ENCODE measurements at places on chromosomes 6 and 20.

DNA sequence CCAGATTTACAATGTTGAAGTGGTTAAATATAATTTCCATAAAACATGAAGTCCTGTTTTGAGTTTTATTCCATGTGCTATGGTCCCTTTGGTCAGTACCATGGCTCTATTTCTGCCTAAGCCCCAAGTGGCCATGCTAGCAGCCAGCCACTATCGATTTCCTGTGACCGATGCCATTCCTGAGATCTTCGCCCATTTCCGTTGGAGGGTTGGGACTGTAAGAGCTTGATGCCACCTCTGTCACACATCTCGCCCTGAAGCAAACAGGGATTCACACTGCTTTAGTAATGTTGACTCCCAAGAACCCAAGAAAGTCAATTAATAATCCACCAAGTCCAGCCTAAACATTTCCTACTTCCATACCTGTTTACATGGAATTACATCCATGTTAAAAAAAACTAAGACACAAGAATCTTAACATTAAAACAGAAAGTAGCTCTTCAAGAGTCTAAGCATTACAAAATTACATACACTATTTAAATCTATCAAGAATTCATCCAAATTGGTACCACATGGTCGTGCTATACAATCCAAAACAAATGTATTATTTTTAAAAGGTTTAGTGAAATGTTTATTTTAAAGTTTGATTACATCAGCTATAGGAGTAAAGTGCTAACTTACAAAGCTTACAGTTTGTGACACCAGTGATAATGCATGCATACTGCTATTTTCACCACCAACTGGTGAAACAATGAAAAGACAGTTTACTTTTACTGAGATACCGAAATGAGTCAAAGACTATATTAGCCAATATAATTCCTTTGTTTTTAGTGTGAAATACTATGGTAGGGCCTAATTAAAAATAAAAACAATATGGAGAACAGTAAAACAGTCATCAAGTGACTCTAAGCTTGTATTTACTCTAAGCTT is 2.5 kb downstream of the RBM39 start:
- peak overlapping the region; percentile 75 for H3K4me3 ChIP-seq
- H3K27me3 ChIP-seq = no peaks in the 10 kb centered on the region
- H3K36me3 ChIP-seq = peaks cover 30% of the 10 kb centered on the region
- peaks cover 12% of the 10 kb centered on the region for H3K4me1 ChIP-seq
- H3K27ac ChIP-seq = no peak overlapping the region

DNA sequence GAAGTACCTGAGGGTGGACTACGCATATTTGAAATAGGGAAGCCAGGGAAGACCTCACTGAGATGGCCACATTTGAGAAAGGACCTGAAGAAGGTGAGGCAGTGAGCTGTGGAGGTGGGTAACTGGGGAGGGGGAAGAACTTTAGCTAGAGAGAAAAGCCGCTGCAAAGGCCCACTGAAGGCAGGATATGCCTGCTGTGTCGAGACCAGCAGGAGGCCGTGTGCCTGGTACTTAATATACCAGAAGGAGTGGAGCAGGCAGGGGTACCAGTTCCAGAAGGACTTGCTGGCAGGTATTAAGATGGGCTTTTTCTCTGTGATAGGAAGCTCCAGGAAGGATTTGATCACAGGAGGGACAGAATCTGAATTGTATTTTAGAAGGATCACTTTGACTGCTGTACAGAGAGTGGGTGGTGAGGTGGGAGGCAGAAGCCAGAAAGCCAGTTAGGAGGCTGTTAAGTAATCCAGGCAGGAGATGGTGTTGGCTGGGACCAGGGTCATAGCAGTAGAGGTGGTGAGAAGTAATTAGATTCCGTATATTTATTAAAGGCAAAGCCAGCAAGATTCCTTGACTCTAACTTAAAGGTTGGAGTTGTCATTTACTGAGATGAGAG is 54.2 kb upstream of the FANCE start:
- no peaks in the 10 kb centered on the region for H3K36me3 ChIP-seq
- no peak overlapping the region for H3K4me3 ChIP-seq
- H3K4me1 ChIP-seq = peaks cover 1% of the 10 kb centered on the region
- no peak for DNase-seq
- H3K27ac ChIP-seq = no peak overlapping the region

DNA sequence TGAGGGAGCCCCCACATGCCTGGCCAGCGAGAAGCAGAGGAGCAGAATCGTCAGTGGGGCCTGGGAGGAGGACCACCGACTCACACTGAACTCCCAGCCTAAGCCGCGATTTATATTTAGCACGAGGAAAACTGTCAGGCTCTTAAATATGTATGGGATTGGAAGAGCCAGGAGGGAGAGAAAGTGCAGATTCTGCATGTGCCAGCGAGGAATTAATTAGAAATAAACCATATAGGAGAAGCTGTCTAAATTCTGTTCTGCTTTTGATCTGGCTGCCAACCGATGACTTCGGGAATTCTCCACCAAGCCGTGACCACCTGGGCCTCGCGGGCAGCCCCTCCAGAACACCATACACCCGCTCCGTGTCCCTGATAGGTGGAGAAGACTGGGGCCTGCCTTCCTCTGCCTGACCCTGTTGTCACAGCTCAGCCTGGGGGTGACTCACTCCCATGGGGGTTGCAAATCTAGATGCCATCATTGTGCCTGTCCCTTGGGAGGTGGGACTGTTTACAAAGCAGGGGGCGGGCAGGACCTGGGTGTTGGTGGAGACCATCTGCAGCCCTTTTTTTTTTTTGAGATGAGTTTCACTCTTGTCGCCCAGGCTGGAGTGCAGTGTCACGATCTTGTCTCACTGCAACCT is 91.1 kb upstream of the PMEPA1 start:
- no peaks in the 10 kb centered on the region for H3K36me3 ChIP-seq
- H3K27me3 ChIP-seq = no peaks in the 10 kb centered on the region
- H3K4me1 ChIP-seq = no peaks in the 10 kb centered on the region
- no peak overlapping the region for H3K27ac ChIP-seq
- H3K4me3 ChIP-seq = no peak overlapping the region

DNA sequence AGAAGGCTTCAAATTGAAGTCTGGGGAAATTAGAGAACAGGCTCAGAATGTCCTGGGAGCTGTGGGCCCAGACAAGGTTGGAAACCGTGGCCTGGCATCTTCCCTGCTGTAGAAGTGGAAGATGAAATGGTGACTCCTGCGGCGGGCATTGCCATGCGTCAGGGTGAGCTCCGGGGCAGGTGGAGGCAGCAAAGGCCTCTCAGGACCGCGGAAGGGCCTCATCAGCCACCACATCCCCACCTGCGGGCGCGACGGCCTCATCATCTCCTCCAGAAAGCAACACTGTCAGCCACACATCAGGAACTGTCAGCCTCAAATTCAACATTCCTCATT is 161.7 kb downstream of the SYNDIG1 start:
- no peak overlapping the region for H3K4me3 ChIP-seq
- no peaks in the 10 kb centered on the region for H3K27me3 ChIP-seq
- DNase-seq = no peak

- H3K27me3 ChIP-seq = no peaks in the 10 kb centered on the region
- peaks cover 45% of the 10 kb centered on the region for H3K36me3 ChIP-seq
- peak overlapping the region; percentile 90 for H3K27ac ChIP-seq
- H3K4me3 ChIP-seq = peak overlapping the region; percentile 46
- DNase-seq = no peak
These were observed 2.0 kb upstream of the ZNFX1 start for GRCh38 chr20:49279677-49280462.

DNA sequence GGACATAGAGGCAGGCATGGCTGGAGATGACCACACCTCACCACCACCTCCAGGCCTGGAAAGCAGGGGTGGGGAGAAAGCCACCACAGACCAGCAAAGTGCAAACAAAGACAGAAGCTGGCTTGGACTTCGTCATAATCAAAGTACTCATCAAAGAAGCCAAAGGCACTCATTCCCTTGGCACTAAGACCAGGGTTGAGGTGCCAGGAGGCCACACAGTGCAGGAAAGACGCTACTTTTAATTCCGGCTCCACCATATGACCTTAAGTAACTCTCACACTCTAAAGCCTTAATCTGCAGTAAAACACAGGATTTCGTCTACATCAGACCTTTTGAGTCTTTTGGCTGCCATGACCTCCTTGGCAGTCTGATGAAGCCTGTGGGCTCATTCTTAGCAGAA is 123.1 kb downstream of the HIVEP2 start:
- no peaks in the 10 kb centered on the region for H3K36me3 ChIP-seq
- no peak overlapping the region for H3K4me3 ChIP-seq
- H3K4me1 ChIP-seq = peaks cover 3% of the 10 kb centered on the region

- no peaks in the 10 kb centered on the region for H3K27me3 ChIP-seq
- H3K36me3 ChIP-seq = no peaks in the 10 kb centered on the region
- H3K4me1 ChIP-seq = no peaks in the 10 kb centered on the region
These were observed 381.8 kb downstream of the KIF16B start for GRCh38 chr20:16191496-16191895.

DNA sequence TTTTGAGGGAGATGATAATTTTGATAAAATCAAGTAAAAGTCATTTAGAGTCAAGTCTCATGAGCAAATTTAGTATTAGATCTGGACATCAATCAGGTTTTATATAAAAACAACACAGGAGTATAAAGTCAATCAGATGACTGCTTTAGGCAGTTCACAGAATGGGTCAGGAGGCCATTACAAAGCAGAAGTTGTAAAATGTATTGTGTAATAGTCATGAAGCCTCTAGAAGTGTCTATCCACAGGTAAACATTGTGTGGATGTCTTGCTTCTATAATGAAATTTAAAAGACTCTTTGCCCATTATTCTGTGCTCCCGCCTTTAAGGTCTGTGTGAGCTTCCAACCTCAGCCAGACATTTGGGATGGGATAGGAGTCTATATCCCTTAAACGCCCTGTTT is 28.8 kb downstream of the MAP7 start:
- H3K27ac ChIP-seq = no peak overlapping the region
- no peak for DNase-seq
- no peak overlapping the region for H3K4me3 ChIP-seq
- no peaks in the 10 kb centered on the region for H3K4me1 ChIP-seq
- H3K27me3 ChIP-seq = no peaks in the 10 kb centered on the region

GRCh38 chr6:142952614-142953013 is 7.6 kb upstream of the HIVEP2 start:
- no peak for DNase-seq
- no peak overlapping the region for H3K4me3 ChIP-seq
- no peaks in the 10 kb centered on the region for H3K36me3 ChIP-seq

DNA sequence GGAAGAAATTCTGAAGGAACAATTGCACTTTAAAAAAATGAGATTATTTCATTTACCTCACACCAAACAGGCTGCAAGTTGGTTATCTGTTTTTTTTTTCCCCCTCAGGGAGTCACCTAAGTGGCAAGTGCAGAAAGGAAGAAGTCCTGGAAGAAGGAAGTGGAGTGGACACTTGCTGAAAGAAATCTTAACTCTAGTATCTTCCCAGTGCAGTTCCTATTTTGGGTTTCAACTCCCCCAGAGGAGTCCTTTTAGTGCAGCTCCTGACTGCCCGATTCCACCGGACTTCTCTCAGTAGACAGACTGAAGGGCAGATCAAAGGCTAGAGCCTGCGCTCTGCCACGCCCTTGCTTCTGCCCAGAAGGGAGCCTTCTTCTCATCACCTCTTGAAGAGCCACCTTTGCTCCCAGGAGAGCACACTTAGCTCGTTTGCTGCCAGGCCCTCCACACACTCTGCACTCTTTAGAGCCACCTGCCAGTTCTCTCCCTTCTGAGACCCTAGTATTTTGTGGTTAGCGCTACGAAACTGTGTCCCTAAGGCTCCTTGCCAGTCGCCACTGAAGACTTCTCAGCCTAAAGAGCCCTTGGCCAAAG is 4.9 kb downstream of the MTCL3 start:
- peaks cover 14% of the 10 kb centered on the region for H3K4me1 ChIP-seq
- peaks cover 38% of the 10 kb centered on the region for H3K27me3 ChIP-seq
- H3K36me3 ChIP-seq = no peaks in the 10 kb centered on the region

DNA sequence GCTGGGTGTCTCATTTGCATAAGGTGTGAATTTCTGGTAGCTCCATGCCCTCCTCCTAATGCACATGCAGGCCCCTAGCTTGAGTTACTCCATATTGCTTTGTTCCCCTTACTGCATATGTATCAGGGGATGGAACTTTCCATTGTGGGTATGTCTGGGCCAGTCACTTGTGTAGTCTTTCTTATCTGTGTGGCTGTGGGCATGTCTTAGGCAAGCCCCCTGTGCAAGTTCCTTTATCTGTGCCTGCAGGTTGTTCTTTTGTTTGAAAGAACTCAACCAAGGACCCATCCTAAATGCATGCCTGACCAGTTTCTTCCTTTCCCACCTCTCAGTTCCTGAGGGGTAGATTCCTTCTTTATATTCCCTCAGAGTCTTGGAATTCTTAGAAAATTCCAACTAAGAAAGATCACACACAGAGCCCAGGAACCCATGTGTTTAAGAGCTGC is 23.6 kb downstream of the MBOAT1 start:
- no peak for DNase-seq
- no peak overlapping the region for H3K27ac ChIP-seq
- no peak overlapping the region for H3K4me3 ChIP-seq
- H3K4me1 ChIP-seq = no peaks in the 10 kb centered on the region

GRCh38 chr20:50331469-50332363 is 141.1 kb downstream of the CEBPB start:
- DNase-seq = no peak
- no peaks in the 10 kb centered on the region for H3K4me1 ChIP-seq
- no peak overlapping the region for H3K4me3 ChIP-seq

GRCh38 chr6:21478883-21479539 is 114.5 kb upstream of the SOX4 start:
- no peak overlapping the region for H3K27ac ChIP-seq
- no peaks in the 10 kb centered on the region for H3K36me3 ChIP-seq
- DNase-seq = no peak
- no peaks in the 10 kb centered on the region for H3K4me1 ChIP-seq
- H3K4me3 ChIP-seq = no peak overlapping the region

DNA sequence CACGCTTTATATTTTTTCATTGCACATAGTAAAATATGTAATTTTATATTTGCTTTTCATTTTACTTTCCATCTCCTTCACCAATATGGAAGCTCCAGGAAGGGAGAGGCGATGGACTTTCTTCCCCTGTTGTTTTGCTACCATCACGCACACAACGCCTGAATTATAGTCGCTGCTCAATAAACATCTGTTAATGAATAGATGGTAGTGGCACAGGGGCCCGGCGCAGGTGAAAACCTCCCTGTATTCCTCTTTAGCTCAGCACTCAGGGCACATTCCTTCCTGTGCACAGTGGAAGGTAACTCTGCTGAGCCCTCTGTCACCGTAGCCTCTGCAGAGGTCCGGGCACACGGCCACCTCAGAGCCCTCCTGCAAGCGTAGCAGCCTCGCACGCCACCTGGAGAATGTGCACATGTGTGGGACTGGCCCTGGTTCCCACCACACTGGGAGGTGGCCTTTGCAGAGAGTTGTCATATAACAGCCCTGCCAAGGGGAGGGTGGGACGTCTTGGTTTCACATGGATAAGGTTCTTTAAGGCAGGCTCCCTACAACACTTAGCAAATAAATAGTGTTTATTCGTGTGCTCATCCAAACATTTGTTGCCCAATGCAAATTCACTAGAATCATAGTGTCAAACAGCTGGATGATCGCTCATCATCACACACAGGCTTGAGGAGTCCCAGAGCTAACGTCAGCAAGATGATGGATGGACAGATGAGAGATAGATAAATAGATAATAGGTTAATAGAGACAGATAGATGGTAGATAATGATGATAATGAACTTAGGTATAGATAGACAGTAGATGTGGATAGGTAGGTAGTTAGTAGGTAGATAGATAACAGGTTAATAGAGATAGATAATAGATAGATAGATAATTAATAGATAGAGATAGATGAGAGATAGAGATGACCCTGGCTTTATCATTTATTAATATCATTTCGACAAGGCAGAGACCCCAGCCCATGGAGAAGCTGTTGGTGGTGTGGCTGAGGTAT is 32.3 kb upstream of the AFDN start:
- no peaks in the 10 kb centered on the region for H3K4me1 ChIP-seq
- no peak overlapping the region for H3K4me3 ChIP-seq
- H3K27me3 ChIP-seq = no peaks in the 10 kb centered on the region
- peak overlapping the region; percentile 2 for H3K27ac ChIP-seq
- H3K36me3 ChIP-seq = no peaks in the 10 kb centered on the region
